ENCODE measurements at places on chromosomes 13 and 19.

GRCh38 chr13:112346899-112347229 lies 29.3 kb upstream of the SPACA7 start:
- no peak for DNase-seq

DNA sequence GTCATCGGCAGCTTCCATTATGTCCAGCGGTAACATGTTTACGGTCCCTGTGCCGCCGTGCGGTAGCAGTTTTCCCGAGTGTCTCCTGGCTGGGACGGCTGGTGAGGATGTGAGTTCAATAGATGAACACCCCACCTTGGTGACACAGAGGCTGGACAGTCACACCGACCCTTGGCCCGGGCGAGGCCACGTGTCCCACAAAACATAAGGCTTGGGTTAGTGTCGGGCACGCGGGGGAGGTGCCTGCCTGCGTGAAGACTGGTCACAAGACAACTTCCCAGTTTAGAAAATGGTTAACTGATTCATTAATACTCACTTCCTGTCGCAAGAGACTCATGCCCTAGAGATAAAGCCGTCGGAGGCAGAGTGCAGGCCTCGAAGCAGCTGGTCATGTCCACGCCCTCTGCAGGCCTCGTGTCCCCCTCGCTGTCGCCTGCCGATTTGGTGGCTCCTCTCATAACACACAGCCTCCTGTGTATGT lies 17.2 kb downstream of the RASA3 start:
- DNase-seq: no peak

GRCh38 chr19:55625004-55625326 lies 599 bp upstream of the ZNF784 start:
- DNase-seq: no peak

DNA sequence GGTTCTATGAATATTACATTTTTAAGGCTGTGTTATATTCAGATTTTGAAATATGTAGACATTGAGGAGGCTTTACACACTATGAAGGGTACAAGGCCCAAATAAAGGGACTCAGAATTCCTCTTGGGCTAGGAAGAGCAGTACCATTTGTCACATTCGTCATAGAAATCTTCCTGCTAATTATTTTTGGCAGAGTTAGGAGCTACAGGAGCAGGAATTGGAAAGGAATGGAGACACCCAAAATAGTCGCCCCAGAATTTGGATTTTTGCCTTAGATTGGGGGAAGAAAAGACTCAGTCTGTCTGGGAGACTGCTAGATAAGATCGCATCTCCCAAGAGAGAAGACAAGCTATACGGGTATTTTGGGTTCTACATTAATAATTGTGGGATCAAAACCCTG lies 176.4 kb upstream of the DACH1 start:
- no peak for DNase-seq

- no peak for DNase-seq
Observed at GRCh38 chr13:25375727-25376358, 4.1 kb downstream of the ATP8A2 start.

GRCh38 chr19:16829010-16829821 lies at the start of gene SIN3B:
Gene SIN3B (plus strand): TSS chr19:16829398. CDS start chr19:16829421, 23 bp downstream.
- peak; percentile 84 for DNase-seq

DNA sequence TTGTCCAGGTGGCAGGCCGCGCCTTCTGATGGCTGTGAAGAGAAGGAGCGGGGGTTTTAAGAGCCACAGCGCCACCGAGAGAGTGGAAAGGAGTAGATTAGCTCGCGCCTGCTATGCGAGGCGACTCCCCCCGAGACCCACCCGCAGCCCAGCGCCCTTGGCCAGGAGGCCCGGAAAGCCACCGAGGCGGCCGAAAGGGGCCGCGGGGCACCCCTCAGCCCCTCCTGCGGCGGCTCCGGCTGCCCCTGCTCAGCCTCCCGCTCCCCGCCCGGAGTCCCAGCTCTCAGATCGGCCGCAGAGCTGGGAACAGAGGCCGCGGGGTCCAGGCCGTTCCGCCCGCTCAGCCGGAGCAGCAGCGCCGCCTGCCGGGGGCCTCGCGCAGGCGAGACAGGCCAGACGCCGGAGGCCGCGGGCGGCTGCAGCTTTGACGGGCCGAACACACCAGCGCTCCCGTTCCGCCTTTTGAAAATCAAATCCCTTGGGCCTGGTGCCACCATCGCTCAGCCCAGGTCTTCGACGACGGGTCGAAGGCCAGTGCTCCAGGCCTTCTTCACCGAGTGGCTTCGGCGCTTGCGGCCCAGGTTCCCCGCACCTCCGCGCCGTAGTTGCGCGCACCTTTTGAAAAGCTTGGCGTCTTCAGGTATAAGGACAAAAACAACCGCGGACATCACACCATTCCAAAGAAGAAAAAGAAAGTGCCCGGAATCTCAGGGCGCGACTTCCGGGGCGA lies 15.3 kb downstream of the CDX2 start:
- peak; percentile 55 for DNase-seq

GRCh38 chr13:60410299-60410698 lies 13.3 kb downstream of the TDRD3 start:
- DNase-seq: no peak

DNA sequence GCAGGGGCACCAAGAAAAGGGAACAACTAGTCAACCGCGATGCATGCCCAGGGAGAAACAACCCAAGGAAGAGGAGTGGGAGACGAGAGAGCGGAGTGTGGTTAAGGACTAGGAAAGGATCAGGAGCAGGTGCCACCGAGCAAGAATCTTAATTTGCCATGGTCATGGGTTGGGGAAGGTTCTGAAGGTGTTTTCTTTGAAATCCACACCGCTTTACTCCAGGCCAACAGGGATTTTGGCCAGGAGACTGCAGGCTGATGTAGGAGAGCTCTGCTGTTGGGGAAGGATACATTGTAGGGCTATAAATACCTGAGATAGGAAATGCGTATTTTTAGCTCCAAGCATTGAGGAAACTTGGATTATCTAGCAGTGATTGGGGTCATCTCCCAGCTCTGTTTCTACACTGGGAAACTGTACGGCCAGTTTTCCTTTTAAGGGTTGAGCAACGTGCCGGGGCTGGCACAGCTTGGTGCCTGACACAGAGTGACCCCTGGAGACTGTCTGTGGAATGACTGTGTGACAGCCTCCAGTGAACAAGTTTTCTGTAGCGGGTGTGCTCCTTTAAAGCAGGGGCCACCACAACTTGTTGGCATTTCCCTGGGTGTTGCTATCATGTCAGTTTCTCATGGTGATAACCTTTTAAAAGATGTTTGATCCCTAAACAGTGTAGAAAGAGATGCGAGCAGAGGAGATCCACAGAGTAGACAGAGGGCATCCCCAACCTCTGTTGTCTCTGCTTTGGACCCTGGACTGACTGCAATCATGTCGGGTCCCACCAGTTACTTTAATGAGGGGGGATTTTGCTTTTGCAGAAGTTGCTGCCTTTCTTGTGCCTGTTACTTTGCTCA lies 34.3 kb downstream of the ZNF536 start:
- DNase-seq: no peak

GRCh38 chr13:29125191-29125933 lies 305.2 kb downstream of the MTUS2 start:
- no peak for DNase-seq

DNA sequence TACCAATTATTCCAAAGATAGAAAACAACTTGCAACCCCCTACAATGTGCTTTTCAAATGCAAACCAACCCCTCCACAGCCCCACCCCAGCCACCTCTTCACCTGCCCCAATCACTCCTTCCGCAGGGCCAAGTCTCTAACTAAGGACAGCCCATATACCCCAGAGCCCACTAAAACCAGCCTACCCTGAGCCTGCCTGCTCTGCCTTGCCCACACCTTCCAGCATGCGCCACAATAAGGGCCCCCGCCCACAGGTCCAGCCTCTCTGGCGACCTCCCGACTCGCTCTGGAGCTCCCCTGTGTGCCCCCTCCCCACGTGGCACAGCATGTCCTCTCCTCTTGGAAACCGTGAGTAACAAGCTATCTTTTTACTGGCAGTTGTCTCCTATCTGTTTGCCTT lies 42.8 kb upstream of the MEDAG start:
- no peak for DNase-seq

DNA sequence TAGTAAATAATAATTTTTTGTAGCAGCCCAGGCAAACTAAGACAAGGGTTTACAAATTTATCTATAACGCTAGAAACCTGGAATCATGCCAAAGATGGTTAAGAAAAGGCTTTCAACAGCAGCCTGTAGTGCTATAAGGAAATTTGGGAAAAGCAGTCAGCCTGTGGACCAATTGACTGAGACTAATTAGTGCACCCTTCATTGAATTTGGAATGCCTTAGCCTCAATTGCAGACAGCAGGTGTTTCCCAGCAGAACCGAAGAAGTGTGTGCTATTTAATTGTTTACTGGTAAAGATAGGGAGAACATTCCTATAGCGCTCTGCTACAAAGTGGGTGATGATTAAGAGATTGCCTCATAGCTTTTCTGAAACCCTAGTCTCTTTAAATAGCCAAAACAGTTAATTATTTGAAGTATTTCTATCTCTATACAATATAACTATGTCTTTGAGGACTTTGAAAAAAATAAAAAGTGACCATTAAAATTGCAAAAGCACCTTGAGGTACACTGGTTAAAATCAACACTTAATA lies 1884.3 kb upstream of the PCDH20 start:
- DNase-seq: no peak

GRCh38 chr13:112837371-112838037 lies 131.5 kb upstream of the MCF2L start:
- DNase-seq: no peak

DNA sequence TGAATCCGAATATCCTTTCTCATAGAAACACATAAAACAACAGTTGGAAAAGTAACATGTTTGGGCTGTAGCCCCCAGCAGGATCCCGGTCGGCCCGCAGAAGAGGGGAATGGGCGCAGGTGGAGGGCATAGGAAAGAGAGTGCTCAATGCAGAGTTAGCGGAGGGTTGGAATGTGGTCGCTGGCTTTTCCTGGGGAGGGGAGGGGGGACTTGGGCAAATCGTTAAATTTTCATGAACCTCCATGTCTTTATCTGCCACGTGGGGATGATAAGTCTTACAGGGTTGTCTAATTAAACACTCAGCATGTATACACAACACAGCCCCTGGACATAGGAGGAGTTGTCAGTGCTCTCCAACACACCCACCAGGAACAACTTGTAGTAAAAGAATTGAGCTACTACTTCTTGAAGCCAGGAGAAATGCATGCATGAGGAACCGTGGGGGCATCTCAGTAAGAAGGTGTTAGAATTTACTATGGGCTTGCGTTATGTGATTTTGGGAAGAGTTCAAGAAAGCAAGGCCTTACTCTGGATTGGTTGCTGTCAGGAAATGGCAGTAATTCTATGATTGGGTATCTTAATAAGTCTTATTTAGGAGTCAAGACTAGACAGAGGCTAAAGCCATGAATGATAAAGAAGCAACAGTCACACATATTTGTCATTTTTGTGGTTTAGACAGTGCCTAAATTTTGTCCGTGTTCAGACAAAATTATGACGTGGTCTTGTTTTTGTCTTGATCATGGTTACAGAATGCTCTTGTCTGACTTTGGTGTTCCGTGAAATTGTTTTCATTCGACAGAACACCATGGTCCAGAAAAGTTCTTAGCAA lies 671 bp upstream of the SLC46A3 start:
- DNase-seq: no peak

GRCh38 chr19:17243830-17244617 lies 1.7 kb downstream of the NR2F6 start:
- DNase-seq: no peak

DNA sequence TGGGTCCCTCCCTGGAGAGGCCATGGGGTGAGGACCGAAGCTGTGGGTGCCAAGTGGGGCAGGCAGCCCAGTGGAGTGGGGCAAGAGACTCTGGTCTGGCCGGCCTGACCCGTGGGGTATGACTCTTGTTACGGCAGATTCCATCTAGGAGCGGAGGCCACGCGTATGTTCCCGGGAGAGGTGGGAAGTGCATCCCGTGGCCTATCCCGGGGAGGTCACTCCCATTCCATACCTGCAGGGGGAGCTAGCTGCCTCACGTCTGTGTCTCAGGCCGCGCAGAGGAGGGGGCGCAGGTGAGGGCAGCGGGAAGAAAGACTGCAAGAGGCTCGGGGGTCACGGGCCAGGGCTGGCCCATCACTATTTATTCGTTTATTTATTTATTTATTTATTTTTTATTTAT lies 4.9 kb downstream of the CSNK1G2 start:
- DNase-seq: no peak

GRCh38 chr13:77386880-77387606 lies 60.1 kb upstream of the MYCBP2 start:
- DNase-seq: no peak

GRCh38 chr13:49308097-49308875 lies 60.6 kb downstream of the CDADC1 start:
- no peak for DNase-seq

GRCh38 chr19:12229990-12230389 lies 64.7 kb downstream of the ZNF44 start:
- DNase-seq: no peak

- no peak for DNase-seq
Observed at GRCh38 chr13:44340508-44340907, 33.1 kb upstream of the SERP2 start.

DNA sequence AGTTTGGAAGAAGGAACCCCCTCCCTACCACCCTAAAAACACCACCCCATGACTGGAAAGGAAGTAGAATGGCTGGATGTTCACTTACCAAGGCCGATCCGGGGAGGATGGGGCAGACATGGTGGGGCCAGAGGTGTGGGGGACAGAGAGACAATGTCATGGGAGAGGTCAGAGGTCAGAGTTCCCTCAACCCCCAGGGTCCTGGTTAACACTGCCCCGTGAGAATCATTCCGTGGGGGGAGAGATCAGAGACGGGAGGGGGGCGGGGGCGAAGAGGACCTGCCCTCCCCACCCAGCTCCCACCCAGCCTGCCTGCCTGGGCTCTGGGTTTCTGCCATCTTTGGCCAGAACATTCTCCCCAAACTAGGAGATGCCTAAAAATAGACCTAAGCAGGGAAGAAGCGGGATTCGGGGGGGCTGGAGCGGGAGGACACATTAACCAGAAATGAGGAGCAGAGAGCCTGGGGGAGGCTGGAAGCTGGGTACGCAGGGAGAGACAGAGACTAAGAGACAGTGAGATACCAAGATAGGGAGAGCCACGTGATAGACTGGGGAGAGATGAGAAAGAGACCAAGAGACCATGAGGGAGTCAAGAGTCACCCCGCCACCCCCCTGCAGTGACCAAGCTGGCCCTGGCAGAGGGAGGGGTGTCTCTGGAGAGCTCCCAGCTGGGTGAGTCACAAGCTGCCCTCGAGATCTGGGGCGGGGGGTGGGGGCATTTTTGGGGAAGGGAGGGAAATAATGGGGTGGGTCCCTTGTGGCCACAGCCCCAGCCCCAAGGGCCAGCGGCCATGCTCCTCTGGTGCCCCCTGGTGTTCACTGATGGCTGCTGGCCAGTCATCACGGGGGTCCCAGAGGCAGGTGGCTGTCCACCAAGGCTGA lies 6.1 kb upstream of the KANK2 start:
- DNase-seq: peak; percentile 24

DNA sequence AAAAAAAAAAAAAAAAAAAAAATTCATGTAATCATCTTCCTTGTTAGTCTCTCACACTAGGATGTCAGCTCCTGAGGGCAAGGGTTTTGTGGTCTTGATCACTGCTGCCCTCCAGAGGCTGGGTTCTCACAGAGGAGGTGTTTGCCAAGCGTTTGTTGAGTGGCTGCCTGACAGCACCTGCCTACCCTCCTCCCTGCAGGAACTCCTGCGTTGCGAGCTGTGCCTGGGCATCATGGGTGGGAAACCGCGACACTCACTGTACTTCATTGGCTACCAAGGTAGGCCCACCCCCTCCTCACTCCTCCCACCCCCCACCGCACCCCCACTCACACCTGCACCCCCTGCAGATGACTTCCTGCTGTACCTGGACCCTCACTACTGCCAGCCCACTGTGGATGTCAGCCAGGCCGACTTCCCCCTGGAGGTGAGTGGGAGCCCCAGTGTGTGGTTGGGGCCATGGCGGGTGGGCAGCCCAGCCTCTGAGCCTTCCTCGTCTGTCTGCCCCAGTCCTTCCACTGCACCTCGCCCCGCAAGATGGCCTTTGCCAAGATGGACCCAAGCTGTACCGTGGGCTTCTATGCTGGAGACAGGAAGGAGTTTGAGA lies 8.1 kb downstream of the ATG4D start:
- DNase-seq: no peak
